ENCODE measurements at places on chromosomes 16 and 17.

DNA sequence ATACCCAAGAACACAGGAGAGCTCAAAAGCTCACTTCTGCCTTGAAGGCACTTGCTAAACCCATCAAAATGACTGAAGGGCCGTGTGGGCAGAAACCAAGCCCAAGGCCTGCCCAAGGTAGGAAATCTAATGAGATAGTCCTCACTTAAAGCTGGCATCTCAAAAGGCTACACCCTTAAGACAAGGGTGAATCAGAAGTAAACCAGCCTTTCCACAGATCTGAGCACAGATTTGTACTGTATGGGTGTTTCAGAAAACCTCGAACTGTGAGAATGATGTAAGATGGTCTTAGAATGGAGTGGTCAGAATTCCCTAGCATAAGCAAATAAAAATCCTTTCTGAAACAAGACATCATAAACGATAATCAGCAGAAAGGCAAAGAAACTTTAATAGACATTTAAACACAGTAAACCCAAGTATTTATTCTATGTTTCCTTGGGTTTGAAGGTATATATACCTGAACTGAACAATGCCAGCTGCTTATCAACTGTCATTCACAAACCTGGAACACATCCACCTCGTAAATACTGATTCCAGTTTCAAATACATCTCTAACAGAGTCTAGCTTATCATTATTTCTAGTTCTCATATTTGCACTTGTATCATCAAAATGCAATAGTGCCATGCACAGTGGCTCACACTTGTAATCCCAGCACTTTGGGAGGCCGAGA lies 37.8 kb downstream of the GLG1 start:
- DNase-seq: no peak

DNA sequence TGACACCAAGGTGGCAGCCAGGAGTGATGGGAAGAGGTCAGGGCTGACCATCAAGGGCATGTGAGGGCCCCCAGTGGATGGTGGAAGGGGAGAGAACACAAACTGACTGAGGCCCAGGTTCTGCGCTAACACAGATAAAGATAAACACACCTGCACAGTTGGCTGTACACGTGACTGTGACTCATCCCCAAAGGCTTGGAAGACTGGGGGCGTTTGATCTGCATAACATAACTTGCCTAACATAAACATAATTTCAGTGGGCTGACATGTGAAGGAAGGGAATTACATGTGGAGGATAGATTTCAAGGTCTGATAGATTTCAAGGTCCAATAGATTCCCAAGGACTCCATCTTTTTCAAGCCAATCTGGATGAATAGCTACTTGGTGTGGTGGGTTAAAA lies 100.9 kb upstream of the TNRC6C start:
- no peak for DNase-seq

GRCh38 chr17:37518826-37519225 lies 29.1 kb downstream of the DUSP14 start:
- no peak for DNase-seq

- no peak for DNase-seq
Measured at GRCh38 chr17:50161911-50162288, 3.9 kb upstream of the SGCA start.

GRCh38 chr16:85269165-85269564 lies 156.9 kb upstream of the CIBAR2 start:
- DNase-seq: no peak

- no peak for DNase-seq
Measured at GRCh38 chr17:55062921-55063320, 94.4 kb downstream of the STXBP4 start.

DNA sequence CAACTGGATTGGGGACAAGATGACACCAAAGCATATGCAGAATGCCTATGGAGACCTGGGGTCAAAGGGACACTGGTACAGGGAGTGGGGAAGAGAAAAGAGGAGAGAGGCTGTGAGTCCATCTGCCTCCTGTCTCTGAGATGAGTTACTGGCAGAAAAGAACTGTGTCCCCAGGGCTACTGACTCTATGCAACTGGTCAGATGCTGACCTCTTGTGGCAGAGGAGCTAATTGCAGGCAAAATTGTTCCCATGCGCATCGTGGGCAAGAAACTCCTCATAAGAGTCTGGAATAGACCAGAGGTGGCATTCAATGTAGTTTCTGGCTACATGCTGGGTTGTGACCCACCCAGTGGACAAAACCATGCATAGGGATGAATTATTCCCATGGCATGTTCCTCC lies 26.1 kb upstream of the MLKL start:
- no peak for DNase-seq

GRCh38 chr16:13896543-13897182 lies 23.3 kb upstream of the ERCC4 start:
- DNase-seq: no peak

DNA sequence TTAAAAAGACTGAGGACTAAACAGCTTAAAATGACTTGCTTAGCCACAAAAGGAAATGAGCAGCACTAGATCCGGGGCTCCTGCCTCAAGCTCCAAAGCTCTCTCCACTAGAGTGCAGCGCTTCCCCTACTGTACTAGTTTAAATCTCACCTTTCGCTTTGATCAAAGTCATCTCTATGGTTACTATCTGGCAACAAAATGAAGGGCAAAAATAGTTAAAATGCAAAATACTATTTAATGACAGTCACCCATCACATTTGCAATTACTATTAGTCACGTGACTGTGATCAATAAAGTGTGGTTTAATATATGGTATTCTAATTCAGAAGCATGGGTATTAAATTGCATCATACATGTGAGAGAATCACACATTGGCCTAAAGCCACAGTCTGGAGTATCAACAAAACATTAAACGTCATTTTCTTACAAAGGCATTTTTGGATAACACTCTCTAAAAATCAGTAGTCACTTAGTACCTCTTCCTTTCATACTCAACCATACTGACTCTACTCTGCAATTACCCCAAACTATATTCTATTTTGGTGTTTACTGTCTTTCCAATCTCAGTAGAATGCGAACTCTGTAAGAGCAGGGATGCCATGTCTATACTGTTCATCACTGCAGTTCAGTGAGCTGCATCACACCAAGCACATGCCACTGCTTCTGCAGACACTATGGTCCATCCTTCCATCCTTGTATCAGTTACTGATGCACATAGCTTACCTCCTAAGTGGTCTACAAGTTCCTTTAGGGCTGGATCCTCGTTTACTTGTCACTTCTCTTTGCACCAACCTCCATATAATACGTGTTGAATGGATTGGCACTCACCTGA lies 6.2 kb downstream of the PSMD12 start:
- no peak for DNase-seq

- DNase-seq: no peak
Measured at GRCh38 chr17:6857336-6857735, 25.8 kb upstream of the TEKT1 start.

- DNase-seq: no peak
Measured at GRCh38 chr17:41048441-41048840, 1.3 kb upstream of the KRTAP2-1 start.

DNA sequence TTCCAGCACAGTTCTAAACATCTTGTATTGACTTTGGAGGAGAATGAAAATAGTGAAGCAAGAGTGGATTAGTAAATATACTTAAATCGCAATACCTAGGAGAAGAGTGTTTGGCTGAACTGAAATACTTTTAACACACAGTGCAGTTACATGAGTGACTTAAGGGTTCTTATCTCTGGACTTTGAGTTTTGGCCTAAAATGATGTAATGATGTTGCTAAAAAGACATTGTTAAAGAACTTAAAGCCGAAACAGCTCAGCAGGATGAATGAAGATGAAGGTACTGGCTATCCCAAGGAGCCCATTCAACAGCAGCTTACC lies 28.1 kb downstream of the PMP22 start:
- DNase-seq: no peak

DNA sequence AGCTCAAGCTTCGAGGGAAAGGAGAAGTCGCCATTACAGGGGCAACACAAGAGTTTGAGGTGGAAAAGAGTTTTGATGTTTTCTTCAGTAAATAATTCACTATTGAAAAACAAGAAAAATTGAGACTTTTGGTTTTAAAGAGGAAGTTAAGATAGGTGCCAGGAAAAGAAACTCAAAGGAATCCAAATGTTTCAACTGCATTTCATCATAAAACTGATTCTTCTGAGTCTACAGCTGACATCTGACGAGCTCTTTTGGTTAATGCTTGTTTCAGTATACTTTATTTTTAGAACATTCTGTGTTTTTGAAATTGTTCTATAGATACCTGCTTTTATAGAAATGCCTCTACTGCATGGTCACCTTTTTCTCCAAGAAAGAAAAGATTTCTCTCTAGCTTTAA lies 54.0 kb downstream of the ERN1 start:
- no peak for DNase-seq

DNA sequence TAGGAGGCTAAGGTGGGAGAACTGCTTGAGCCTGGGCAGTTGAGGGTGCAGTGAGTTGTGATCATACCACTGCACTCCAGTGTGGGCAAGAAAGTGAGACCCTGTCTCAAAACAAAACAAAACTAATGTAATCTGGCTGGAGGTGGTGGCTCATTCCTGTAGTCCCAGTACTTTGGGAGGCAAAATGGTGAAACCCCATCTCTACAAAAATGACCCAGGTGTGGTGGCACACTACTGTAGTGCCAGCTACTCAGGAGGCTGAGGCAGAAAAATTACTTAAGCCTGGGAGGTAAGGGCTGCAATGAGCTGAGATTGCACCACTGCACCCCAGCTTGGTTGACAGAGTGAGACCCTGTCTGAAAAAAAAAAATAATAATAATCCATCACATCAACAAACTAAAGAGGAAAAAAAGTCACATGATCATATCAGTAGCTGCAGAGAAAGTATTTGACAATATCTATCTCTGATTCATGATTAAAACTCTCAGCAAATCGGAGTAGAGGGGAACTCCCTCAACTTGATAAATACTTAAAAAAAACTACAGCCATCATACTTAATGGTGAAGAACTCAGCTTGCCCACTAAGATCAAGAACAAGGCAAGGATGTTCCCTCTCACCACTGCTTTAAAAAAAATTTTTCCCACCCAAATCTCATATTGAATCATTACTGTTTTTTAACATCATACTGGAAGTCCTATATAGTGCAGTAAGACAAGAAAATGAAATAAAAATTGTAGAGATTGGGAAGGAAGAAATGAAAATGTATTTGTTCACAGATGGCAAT lies 31.0 kb downstream of the DHRS7B start:
- no peak for DNase-seq

- no peak for DNase-seq
Measured at GRCh38 chr17:19237389-19238166, 412 bp downstream of the EPN2 start.

GRCh38 chr16:57029161-57030160 lies 40.1 kb downstream of the NLRC5 start:
- no peak for DNase-seq

GRCh38 chr16:52755396-52755795 lies 208.5 kb upstream of the TOX3 start:
- no peak for DNase-seq

DNA sequence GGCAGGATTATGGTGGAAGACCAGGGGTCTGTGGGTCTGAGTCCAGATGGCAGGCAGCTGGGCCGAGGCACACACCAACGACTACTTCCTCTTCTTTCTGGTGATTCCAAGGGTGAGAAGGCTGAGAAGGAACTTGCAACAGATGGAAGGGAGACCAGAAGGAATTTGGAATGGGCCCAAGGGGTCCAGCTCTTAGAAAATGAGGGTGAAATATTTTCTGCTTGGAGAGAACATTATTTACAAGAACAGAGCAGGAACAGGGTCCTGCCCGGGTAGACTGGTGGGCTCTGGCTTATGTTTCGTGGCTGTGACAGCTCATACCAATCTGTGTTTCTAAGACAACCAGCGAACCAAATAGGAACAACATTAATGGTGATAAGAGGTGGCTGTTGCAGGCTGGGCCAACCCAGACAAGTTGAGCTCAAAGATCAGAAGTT lies 36.6 kb downstream of the CCDC42 start:
- DNase-seq: no peak

GRCh38 chr17:46872421-46872820 lies 21.0 kb downstream of the WNT9B start:
- DNase-seq: no peak

- DNase-seq: no peak
Measured at GRCh38 chr16:65845466-65846209, 520.9 kb upstream of the CDH5 start.

DNA sequence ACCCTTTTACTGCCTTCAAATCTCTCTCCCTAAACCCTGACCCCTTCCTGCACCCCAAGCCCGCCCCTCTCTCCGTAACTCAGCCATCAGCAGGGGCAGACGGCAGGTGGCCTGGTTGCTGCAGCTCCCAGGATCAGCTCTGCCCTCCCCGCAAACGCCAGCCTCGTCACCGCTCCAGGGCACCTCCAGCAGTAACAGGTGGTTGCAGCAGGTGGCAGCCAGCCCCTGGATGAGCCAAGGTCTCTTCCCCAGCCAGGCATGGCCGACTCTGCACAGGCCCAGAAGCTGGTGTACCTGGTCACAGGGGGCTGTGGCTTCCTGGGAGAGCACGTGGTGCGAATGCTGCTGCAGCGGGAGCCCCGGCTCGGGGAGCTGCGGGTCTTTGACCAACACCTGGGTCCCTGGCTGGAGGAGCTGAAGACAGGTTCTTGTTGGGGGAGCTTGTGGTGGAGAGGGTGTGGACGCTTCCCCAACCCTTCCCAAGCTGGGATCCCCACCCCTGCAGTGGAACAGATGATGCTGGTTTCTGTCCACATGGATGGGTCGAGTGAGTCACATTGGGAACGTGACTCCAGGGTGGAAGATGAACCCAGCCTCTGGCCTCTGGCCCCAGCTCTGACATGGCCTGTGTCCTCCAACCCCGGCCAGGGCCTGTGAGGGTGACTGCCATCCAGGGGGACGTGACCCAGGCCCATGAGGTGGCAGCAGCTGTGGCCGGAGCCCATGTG lies 558 bp downstream of the HSD3B7 start:
- no peak for DNase-seq

- no peak for DNase-seq
Measured at GRCh38 chr17:7352503-7352889, 534 bp downstream of the KCTD11 start.

DNA sequence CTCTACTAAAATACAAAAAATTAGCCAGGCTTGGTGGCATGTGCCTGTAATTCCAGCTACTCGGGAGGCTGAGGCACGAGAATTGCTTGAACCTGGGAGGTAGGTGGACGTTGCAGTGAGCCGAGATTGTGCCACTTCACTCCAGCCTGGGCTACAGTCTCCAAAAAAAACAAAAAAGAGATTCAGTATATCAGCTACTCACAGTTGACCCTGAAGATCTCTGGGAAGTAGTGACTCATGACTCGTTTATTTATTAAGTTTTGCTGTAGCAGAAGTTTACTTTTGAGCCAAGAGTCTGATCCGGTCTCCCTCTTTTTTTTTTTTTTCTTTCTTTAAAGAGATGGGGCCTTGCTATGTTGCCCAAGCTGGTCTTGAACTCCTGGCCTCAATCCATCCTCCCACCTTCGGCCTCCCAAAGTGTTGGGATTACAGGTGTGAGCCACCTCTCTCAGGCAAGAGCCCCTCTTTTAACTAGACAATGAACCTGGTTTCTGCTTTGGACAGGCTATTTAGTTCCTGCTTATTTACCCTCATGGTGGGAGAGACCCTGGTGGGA lies 4.4 kb downstream of the MVP start:
- DNase-seq: no peak
